ENCODE measurements at places on chromosomes 4 and X.

- DNase-seq: no peak
These were observed 146.3 kb upstream of the ATP6AP2 start for GRCh38 chrX:40434443-40434842.

DNA sequence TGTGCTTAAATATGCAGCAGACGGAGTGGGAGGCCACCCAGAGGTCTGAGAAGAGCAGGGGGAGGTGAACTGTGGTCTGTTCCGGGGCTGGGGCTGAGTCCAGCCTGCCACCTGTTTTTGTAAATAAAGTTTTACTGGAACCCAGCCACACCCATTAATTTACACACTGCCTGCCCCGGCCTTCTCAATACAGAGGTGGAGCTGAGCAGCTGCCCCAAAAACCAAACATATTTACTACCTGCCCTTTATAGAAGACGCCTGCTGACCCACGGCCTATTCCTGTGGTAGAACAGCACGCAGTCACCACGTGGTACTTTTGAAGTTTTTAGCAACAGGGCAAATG lies 45.9 kb downstream of the FGFRL1 start:
- no peak for DNase-seq

DNA sequence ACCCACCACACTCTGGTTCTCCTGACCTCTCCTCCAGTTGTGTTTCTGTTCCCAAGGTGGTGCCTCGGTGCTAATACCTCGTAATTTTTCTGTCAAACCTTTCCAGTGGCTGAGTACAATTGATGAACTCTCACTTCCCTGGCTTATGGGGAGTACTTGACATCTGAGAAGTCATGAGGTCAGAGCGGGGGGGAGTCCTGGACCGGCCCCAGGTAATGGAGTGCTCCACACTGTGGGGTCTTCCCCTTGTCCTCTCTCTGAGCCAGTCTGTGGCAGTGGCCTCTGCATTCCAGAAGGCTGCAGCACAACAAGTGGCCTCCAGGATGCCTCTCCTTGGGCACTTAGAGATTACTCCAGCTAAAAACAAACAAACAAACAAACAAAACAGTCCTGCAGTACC lies 122.5 kb upstream of the TRIM2 start:
- no peak for DNase-seq

DNA sequence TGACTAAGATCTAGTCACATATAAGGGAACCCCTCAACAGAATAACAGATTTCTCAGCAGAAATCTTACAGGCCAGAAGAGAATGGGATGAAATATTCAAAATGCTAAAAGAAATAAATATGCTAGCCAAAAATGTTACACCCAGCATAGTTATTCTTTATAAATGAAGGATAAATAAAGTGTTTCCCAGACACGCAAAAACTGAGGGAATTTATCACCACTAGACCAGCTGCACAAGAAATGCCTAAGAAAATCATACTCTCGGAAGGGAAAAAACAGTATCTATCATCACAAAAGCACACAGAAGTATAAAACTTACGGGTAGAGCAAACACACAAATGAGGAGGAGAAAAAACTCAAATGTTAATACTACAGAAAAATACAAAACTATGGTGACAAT lies 162.1 kb downstream of the HHIP start:
- no peak for DNase-seq

DNA sequence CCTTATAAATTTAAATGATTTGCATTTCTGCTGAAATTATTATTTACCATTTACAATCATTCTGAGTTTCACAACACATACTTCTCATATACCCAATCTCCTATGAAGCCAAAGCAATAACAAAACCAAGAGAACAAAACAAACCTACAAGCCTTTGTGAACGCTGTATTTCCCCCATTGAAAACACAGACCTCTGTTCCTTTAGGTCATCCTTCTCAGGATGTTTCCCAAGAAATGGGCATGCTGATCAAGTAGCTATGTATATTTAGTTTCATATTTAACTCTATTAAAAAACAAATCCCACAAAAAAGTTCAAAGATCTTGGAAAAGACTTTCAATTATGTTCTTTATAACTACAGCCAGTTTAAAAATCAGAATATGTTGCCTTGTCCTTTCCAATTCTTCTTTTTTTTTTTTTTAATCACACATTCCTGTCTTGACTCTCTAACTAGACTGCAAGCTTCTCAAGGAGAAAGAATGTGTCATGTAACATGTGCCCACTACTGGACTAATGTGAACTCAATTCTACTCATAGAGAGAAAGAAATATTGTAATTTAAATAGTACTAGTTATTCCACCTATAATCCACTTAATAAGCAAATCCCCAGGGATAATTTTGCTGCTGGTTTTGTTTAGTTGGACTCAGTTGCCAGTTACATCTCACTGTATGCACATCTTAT lies 84.3 kb upstream of the PRSS48 start:
- DNase-seq: no peak

GRCh38 chrX:120614816-120615215 lies 10.9 kb downstream of the MCTS1 start:
- DNase-seq: no peak
